ENCODE measurements at places on chromosomes 2 and 18. TPM values are rescaled to one million over a fixed set of nuclear protein-coding genes. Genes with fewer than 3 reads are reported as not detected.

GRCh38 chr2:134594399-134594798 is 124.4 kb downstream of the TMEM163 start:
- DNase-seq, result no peak
- no peak overlapping the region for H3K4me3 ChIP-seq
- H3K27me3 ChIP-seq, result no peaks in the 10 kb centered on the region
- H3K27ac ChIP-seq, result no peak overlapping the region
- no peaks in the 10 kb centered on the region for H3K36me3 ChIP-seq

- DNase-seq, result peak; percentile 39
- H3K27ac ChIP-seq, result peak overlapping the region; percentile 50
- no peaks in the 10 kb centered on the region for H3K36me3 ChIP-seq
Observed at GRCh38 chr2:85662899-85663593, 5.0 kb downstream of the SFTPB start.

GRCh38 chr2:148479398-148479797 is 165.2 kb upstream of the EPC2 start:
- no peak for DNase-seq
- no peaks in the 10 kb centered on the region for H3K36me3 ChIP-seq
- H3K27ac ChIP-seq, result no peak overlapping the region

Gene CNOT9
- total RNA-seq, result 19.8 TPM

GRCh38 chr18:9139400-9140039 is 2.9 kb downstream of the ANKRD12 start:
- peak overlapping the region; percentile 86 for H3K4me3 ChIP-seq
- DNase-seq, result no peak
- H3K27ac ChIP-seq, result peak overlapping the region; percentile 99
- H3K27me3 ChIP-seq, result no peaks in the 10 kb centered on the region
- peaks cover 74% of the 10 kb centered on the region for H3K4me1 ChIP-seq

DNA sequence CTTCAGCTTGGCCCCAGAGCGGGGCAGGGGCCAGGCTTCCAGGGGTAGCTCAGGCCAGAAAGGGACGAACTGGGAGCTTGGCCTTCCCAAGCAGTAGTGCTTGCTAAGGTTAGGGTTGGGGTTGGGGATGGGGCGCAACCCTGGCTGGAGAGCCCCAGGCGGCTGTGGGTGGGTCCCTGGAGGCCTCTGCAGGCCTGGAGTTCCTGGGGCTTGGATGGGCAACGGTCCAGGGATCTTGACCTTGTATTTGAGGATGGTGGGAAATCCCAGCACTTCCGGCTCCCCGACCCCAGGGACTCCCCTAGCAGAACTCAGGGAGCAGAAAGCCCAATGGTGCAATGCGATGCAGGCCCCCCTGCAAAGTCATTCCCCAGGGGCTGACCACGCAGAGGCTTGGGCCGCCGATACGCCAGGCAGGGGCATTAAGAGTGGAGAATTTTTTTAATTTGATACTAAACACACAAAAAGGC is 12.6 kb upstream of the MLPH start:
- H3K36me3 ChIP-seq, result no peaks in the 10 kb centered on the region
- DNase-seq, result peak; percentile 79
- H3K27ac ChIP-seq, result peak overlapping the region; percentile 92
- peaks cover 14% of the 10 kb centered on the region for H3K4me1 ChIP-seq

DNA sequence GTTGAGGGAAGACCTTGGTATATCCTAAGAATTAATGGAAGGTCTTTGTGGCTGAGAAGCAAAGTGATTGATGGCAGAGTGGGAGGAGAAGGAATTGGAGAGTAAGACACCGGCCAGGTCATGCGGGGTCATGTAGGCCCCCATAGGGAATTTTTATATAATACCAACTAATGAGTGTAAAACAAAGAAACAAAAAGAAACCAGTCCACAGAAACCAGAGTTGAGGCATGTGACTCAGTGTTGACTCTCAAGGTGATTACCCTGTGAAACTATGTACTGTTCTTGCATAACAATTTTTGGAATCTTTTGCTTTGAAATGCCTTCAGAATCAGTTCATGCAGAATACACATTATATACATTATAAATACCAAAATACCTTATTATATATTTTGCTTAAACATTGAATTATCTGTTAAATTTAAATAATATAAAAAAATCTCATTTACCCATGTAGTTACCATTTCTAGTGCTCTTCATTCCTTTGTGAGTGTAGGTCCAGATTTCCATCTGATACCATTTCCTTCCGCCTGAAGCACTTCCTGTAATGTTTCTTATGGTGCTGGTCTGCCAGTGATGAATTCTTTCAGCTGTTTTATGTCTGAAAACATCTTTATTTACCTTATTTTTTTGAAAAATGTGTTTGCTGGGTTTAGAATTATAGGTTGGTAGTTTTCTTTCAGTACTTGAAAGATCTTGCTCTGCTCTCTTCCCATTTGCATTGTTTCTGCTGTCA is 8.6 kb downstream of the CLIP4 start:
- DNase-seq, result no peak
- peaks cover 7% of the 10 kb centered on the region for H3K4me1 ChIP-seq
- no peaks in the 10 kb centered on the region for H3K27me3 ChIP-seq

- H3K4me3 ChIP-seq, result no peak overlapping the region
- no peaks in the 10 kb centered on the region for H3K27me3 ChIP-seq
- peaks cover 13% of the 10 kb centered on the region for H3K36me3 ChIP-seq
Observed at GRCh38 chr2:1653956-1654695, 90.2 kb downstream of the PXDN start.

- DNase-seq, result peak; percentile 54
- no peak overlapping the region for H3K4me3 ChIP-seq
- no peaks in the 10 kb centered on the region for H3K27me3 ChIP-seq
Observed at GRCh38 chr2:68771211-68771751, 36.7 kb downstream of the ARHGAP25 start.

Gene C2orf81
- total RNA-seq, result 2.3 TPM

Gene SULT1C2
- total RNA-seq, result 0.65 TPM

Gene CEP76
- 1.9 TPM for total RNA-seq

DNA sequence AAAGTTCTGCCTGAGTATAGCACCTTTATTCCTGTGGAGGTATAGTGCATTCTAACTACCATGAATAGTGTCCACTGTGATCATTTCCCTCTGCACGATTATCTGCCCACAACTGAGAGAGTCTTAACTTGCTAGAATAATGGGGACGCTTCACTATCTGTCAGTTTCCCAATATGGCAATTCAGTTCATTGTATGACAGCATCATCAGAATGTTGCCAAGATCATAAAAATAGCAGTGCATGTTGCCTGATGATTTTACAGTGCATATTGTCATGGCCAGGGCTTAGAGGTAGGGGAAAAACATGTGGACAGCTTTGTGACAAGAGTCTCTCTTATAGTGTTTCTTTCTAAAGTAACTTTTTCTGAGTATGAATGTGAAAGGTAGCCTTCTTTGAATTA is 6.1 kb downstream of the RASGRP3 start:
- H3K4me1 ChIP-seq, result peaks cover 54% of the 10 kb centered on the region
- no peaks in the 10 kb centered on the region for H3K27me3 ChIP-seq
- H3K4me3 ChIP-seq, result no peak overlapping the region
- H3K27ac ChIP-seq, result peak overlapping the region; percentile 15

Gene IL36G
- total RNA-seq, result not detected

- H3K36me3 ChIP-seq, result no peaks in the 10 kb centered on the region
- H3K27ac ChIP-seq, result no peak overlapping the region
- no peak overlapping the region for H3K4me3 ChIP-seq
- H3K4me1 ChIP-seq, result peaks cover 21% of the 10 kb centered on the region
- DNase-seq, result no peak
- no peaks in the 10 kb centered on the region for H3K27me3 ChIP-seq
Observed at GRCh38 chr2:25833566-25833965, 44.7 kb downstream of the ASXL2 start.

Gene MPP4
- total RNA-seq, result not detected

GRCh38 chr2:8682719-8683667 is 1.1 kb downstream of the ID2 start:
- no peak for DNase-seq
- peak overlapping the region; percentile 84 for H3K27ac ChIP-seq
- peak overlapping the region; percentile 73 for H3K4me3 ChIP-seq
- no peaks in the 10 kb centered on the region for H3K27me3 ChIP-seq
- no peaks in the 10 kb centered on the region for H3K36me3 ChIP-seq

DNA sequence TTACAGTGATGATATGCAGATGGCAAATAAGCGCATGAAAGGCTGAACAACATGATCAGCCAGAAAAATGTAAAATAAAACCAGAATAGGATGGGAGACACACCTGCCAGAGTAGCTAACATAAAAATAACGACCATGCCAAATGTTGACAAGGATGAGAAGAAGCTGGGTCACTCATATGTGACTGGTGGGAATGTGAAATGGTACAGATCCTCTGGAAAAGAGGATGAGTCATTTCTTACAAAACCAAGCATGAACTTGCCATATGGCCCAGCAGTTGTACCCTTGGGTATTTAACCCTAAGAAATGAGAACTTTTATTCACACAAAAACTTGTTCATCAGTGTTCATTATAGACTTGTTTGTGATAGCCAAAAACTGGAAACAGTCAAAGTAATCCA is 143.8 kb downstream of the SH3BP4 start:
- H3K4me1 ChIP-seq, result no peaks in the 10 kb centered on the region
- no peaks in the 10 kb centered on the region for H3K27me3 ChIP-seq
- no peak for DNase-seq
- H3K27ac ChIP-seq, result no peak overlapping the region
- no peaks in the 10 kb centered on the region for H3K36me3 ChIP-seq

DNA sequence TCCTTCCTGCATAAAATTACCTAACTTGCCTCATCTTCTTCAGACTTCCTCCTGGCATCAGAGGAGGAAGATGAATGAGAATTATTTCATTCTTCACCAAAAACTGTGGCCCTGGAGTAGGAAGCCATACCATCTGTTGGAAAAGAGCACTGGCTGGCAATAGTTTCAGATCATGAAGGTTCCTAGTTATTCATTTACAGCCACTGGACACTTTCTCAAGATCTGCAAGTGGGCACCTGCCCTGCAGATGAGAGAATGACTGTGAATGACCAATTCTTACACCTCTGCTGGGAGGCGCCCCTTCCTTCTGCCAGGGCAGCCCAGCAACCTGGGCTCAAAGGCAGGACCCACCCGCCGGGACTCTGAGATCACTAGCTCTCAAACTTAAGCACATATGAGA is 13.0 kb downstream of the DIPK1C start:
- H3K27me3 ChIP-seq, result no peaks in the 10 kb centered on the region
- no peaks in the 10 kb centered on the region for H3K4me1 ChIP-seq
- no peaks in the 10 kb centered on the region for H3K36me3 ChIP-seq
- H3K4me3 ChIP-seq, result no peak overlapping the region
- no peak for DNase-seq
- H3K27ac ChIP-seq, result no peak overlapping the region

- peak overlapping the region; percentile 43 for H3K27ac ChIP-seq
- H3K36me3 ChIP-seq, result no peaks in the 10 kb centered on the region
- H3K27me3 ChIP-seq, result no peaks in the 10 kb centered on the region
- no peak for DNase-seq
Observed at GRCh38 chr18:43830947-43831346, 553.7 kb upstream of the SYT4 start.

DNA sequence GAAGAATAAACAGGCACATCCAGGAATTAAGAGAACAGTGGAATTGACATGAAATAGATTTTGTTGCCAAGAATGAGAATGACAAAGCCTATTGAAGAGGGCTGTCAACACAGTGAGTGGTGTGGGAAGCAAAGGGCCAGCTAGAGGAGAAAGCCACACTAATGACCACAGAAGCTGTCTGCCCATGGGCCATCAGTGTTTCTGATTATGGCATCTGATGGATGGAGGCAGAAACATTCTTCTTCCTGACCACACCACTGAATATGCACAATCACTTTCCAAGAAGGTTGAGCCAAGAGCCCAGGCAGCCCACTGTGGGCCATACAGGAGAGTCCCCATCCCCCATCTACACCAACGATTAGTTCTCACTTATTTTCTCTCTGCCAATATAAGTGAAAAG is 146.0 kb upstream of the SH3BP4 start:
- H3K36me3 ChIP-seq, result no peaks in the 10 kb centered on the region
- no peak for DNase-seq
- no peaks in the 10 kb centered on the region for H3K4me1 ChIP-seq
- no peak overlapping the region for H3K27ac ChIP-seq

- no peak overlapping the region for H3K27ac ChIP-seq
- DNase-seq, result no peak
- no peak overlapping the region for H3K4me3 ChIP-seq
- no peaks in the 10 kb centered on the region for H3K27me3 ChIP-seq
- peaks cover 45% of the 10 kb centered on the region for H3K36me3 ChIP-seq
Observed at GRCh38 chr2:102724016-102724490, 37.8 kb upstream of the TMEM182 start.

Gene DLX1
- not detected for total RNA-seq

GRCh38 chr2:111884592-111884964 is 585 bp upstream of the ANAPC1 start:
- no peaks in the 10 kb centered on the region for H3K27me3 ChIP-seq
- H3K27ac ChIP-seq, result peak overlapping the region; percentile 82
- H3K4me1 ChIP-seq, result peaks cover 3% of the 10 kb centered on the region

DNA sequence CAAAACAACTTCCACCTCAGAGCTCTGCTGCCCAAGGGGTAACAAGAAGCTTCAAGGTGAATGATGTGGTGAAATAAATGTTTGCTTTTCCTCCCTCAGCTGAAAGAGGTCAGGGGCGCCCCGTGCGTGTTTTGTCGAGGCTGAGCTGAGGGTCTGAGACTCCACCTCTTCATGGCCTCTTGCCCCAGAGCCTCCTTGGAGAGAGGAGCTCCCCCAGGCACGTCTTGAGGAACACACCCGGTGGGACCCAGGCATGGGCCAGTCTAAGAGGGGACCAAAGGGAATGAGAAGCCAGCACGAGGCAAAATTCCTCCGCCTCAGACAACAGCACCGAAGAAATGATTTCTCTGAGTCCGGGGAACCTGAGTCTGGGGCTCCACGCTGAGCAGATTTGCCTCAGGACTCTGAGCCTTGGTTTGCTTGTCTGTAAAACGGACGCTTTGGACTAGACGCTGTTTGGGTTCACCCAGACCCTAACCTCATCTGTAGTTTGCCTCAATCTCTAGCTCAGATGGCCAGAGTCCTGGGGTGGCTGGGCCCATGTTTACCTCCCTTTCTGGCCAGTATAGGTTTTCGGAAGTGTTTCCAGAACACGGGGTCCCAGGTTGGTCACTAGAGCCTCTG is 56.4 kb upstream of the ODC1 start:
- no peaks in the 10 kb centered on the region for H3K27me3 ChIP-seq
- H3K4me3 ChIP-seq, result no peak overlapping the region

- H3K27ac ChIP-seq, result no peak overlapping the region
- no peak overlapping the region for H3K4me3 ChIP-seq
- no peak for DNase-seq
- no peaks in the 10 kb centered on the region for H3K27me3 ChIP-seq
- H3K4me1 ChIP-seq, result peaks cover 20% of the 10 kb centered on the region
Observed at GRCh38 chr2:127140538-127140937, 33.6 kb upstream of the BIN1 start.

Data from heart left ventricle (tissue), 16 donors.